ENCODE measurements at places on chromosomes 13 and 19.

- no peak for ATAC-seq
Measured at GRCh38 chr13:30835442-30835841, 70.6 kb upstream of the MEDAG start.

GRCh38 chr13:70108356-70109105 lies at the start of gene KLHL1:
KLHL1 (minus strand) TSS chr13:70108452; CDS start chr13:70107699, 753 bp downstream.
- no peak for ATAC-seq

GRCh38 chr13:74820809-74821208 lies 661.2 kb downstream of the TBC1D4 start:
- ATAC-seq, result no peak

- ATAC-seq, result no peak
Measured at GRCh38 chr19:11041966-11042627, 47.2 kb upstream of the LDLR start.

GRCh38 chr19:37997911-37998344 lies 90.9 kb downstream of the SIPA1L3 start:
- ATAC-seq, result peak; percentile 37

- ATAC-seq, result no peak
Measured at GRCh38 chr19:50510121-50510670, 795 bp downstream of the JOSD2 start.

- no peak for ATAC-seq
Measured at GRCh38 chr19:17103177-17103576, 27.6 kb downstream of the MYO9B start.

DNA sequence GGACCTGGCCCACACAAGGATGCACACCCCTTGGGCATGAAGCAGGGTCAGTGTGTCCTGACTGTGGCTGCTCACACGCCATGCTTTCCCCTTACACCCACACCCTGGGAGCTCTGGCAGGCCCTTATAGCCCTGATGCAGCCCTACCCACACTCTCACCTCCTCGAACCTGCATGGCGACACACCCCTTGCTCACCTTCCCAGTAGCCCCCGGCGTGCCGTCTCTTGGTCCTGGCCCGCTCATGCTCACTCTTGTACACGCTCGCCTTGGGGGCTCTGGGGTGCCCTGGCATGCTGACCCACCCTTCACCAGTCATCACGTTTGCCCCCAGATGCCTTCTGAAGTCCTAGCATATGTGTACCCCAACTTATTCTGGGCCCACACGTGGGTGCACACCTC lies 56.1 kb downstream of the MAP4K1 start:
- ATAC-seq, result no peak

GRCh38 chr19:29329460-29330134 lies 116.6 kb upstream of the UQCRFS1 start:
- ATAC-seq, result no peak

- ATAC-seq, result no peak
Measured at GRCh38 chr13:109212650-109213049, 573.7 kb downstream of the IRS2 start.

DNA sequence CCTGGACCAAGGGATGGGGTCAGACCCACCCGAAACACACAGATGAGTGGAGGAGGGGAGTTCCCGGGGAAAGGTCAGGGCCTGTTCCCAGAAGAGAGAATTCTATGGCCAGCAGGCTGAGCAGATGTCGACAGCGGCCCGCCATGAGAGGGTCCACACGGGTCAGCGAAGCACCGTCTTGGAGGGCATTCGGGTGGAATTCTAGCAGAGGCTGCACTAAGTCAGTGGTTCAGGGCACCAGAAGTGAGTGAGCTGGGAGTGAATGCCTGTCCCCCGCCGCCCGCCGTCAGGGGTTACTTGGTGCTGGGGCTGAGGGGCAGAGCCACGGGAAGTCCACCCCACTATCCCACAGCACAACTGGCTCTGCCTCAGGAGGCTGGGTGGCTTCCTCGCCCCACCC lies 96.2 kb upstream of the VSTM2B start:
- no peak for ATAC-seq

DNA sequence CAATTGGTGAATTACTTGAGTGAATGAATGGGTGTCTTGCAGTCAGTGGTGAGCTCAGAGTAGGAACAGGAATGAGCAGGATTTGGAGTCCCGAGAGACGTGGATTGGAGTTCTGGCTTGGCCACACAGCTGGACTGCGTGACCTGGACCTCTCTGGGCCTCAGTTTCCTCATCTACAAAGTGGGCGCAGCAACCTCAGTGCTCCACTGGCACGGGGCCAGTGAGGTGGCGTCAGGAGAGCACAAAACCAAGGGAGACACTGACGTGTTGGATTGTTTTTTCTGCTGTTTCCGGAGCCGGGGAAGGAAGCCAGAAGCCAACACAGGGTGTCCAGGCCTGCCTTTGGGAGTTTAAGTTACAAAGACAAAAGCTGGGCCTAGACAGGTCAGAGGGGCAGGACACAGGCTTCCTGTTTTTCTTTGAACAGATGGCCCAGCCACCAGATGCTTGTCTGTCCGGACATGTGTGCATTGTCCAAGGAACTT lies 6.5 kb upstream of the DOCK6 start:
- peak; percentile 88 for ATAC-seq

DNA sequence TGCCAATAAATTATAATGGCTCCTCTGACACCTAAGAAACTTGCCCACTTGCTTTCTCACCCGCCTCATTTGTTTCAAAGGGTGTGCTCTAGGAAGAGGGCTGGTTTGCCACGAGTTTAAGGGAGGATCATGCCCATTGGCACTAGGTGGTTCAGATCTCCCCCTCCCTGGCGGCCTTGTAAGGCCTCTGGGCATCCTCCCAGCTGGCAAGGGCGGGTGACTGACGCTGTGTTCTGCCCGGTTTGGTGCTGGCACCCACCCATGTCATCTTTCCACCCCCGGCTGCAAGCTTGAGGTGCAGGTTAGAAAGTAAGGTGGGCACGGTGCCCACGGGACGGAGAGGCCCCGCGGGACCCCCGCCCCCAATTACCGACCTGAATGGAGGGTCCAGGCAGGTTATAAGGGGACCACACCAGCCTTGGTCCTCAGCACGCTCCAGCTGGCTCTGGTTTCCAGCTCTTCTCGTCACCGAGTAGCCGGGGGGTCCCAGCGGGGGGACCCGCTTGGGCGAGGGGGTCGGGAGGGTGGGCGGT lies 90.4 kb downstream of the PTPRS start:
- peak; percentile 83 for ATAC-seq

DNA sequence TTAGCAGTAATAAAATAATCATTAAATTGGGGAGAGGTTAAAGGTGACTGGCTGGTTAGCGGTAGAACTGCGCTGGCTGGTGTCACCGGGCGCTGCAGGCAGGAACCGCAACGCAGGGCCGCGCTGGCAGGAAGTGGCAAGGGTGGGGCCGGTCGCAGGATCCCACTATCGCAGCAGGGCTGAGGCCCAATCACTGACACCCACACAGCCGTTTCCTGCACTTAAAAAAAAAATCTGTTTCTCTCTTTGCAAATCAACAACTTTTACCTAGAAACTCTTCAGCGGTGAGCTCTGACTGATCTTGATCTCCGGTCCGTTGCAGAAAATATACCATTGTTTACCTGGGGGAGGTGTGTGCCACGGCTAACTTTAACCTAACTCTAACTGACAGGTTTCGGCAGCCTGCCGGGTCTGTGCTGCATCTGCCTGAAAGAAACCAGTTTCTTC lies 46.9 kb downstream of the KLF2 start:
- ATAC-seq, result peak; percentile 35

DNA sequence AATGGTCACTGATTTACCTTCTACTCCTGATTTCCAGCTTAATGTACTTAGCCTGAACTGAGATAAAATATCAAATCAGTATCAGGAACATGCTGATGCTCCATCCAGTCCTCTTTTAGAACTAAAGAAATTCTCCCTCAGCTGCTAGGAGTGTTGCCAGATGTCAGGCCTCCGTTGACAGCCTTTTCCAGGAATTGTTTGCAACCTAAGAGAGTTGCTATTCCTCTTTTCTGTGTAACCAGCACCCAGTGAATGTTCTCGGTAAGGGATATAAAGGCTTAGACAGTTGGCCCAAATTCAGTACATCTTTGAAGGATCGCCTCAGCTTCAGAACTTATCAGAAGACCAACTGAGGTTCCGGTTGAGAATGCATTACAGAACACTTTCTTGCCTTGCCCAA lies 559.0 kb downstream of the PCDH17 start:
- ATAC-seq, result no peak

DNA sequence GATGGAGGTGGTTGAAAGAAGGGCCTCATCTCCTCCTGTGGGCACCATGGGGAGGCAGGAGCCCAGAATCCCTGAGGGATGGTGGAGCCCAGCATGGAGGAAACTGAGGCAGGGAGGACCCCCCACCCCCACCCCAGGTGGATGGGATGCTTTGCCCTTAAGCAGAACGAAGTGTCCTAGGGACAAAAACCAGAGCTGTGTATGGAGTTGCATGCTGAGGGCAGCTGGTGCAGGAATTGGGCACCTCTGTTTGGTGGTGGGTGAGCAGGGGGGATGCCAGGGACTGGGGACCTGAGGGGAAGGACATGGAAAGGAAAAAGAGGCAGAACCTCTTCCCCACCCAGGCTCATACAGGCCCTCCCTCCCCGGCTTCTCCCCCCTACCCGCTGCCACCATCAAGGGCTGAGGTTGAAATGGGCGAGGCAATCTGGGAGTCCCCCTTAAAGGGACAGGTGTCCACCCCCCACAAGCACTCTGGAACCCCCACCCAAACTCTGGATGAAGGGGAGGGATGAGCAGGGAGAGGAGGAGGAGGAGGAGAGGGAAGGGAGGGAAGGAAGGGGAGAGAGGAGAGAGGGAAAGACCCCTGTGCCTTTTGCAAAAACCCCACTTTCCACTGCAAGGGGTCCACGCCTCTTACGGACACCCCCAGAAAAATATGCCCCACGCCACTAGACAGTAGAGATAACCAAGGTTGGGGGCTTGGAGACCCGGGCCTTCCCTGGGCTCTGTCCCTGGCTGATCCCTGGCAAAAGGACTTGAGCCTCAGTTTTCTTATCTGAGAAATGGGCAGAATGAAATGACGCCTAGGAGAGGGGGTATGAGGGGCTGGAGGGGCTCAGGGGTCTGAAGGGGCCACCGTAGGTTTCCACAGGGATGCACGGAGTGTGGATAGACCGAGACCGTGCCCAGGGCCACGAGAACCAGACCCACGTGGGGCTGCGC lies 5.9 kb downstream of the ONECUT3 start:
- ATAC-seq, result no peak

GRCh38 chr13:28606466-28606865 lies 52.5 kb upstream of the POMP start:
- no peak for ATAC-seq

DNA sequence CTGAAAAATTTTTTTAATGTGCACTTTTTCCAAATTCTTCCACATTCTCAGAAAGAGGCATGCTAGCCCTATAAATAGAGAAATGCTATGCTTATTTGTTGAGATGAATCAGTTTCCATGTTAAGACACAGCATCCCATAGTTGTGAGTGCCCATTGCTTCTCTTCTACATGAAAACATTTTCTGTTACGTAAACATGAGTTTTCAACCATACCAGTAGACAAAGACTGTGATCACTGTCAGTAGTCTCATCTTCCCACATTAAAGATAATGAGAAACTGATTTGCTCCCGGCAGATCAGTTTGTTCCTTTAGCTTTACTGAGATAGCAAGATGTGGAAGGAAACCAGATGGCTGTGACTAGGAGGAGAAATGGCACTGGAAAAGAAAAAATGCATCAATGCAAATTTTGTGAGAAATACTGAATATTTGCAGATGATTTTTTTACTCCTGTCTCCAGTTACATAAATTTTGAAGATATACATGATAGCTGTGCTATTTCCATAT lies 45.8 kb upstream of the UFM1 start:
- no peak for ATAC-seq

DNA sequence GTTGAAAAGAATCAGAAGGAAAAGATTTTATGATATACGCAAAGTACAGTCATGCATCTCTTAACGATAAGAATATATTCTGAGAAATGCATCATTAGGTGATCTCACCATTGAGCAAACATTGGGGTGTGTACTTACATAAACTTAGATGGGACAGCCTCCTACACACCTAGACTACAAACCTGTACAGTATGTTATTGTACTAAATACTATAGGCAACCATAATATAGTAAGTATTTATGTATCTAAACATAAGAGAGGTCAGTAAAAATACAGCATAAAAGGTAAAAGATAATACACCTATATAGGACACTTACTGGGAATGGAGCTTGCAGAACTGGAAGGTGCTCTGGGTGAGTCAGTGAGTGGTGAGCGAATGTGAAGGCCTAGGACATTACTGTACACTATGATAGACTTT lies 254.6 kb downstream of the SPRY2 start:
- no peak for ATAC-seq

GRCh38 chr13:111177081-111177711 lies 62.1 kb downstream of the ARHGEF7 start:
- peak; percentile 60 for ATAC-seq

DNA sequence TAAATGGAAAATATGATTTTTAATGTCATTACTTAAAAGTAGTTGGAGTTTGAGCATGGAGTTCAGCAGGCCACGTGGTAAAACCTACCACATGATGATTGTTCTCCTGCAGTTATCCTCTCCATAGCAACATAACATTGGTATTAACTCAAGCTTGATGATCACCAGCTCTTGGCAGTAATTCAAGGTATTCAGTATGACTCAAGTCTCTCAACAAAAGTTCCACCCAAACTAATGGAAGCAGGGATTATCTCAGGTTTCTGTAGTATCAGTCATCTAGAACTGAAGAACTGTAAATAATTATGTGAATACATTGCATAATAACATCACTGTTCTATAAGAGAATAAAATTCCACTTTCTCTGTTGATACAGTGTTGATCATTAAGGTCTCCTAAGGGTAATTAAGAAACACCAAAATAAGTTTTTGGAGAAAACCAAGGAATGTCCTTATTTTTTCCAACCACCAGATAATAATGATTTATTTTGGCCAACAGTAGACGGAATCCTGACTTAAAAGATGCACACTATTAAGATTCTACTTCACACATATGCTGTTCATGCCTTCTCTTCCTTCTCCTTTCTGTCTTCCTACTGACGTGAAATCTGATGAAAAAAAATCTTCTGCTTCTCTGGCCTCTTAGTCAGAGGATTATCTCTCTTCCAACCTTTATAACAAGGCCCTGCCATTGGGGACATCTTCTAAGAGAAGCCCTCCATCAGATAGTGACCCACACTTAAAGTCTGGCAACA lies 1092.3 kb downstream of the EFNB2 start:
- peak; percentile 81 for ATAC-seq

GRCh38 chr19:18733196-18733647 lies 49.7 kb downstream of the CRTC1 start:
- peak; percentile 62 for ATAC-seq

DNA sequence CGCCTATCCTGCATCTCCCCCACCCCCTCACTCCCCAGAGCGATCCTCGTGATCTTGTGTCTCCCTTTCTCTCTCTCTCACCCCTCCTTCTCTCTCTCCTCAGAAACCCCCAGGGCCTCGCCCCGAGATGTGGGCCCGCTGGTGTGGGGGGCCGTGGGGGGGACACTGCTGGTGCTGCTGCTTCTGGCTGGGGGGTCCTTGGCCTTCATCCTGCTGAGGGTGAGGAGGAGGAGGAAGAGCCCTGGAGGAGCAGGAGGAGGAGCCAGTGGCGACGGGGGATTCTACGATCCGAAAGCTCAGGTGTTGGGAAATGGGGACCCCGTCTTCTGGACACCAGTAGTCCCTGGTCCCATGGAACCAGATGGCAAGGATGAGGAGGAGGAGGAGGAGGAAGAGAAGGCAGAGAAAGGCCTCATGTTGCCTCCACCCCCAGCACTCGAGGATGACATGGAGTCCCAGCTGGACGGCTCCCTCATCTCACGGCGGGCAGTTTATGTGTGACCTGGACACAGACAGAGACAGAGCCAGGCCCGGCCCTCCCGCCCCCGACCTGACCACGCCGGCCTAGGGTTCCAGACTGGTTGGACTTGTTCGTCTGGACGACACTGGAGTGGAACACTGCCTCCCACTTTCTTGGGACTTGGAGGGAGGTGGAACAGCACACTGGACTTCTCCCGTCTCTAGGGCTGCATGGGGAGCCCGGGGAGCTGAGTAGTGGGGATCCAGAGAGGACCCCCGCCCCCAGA lies 12.8 kb upstream of the TOMM40 start:
- ATAC-seq, result no peak
